ENCODE measurements at places on chromosomes 12 and 14.

DNA sequence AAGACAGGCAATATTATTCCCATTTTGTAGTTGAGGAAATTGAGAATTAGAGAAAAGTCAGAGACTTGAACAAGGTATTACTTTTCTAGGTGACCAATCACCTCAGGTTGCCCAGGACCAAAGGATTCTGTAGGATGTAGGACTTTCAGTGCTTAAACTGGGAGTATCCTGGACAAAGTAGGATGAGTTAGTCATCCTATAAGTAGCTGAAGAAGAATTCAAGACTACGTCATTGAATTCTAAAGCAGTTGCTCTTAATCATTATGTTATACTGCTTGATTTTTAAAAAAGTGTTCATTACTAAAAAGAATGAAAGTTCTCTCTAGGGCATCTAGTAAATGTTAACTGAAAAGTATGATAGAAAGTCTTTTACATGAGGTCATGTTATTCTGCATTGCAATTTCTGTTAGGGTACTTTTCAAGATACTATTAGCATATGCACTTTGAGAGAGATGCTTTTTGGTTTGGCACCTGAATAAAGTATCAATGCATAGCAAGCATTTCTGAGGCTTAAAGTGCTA lies 101.7 kb downstream of the RTN1 start:
- DNase-seq = no peak

- DNase-seq = no peak
These were observed 158.5 kb downstream of the ZFP36L1 start for GRCh38 chr14:68634332-68634731.

- DNase-seq = no peak
These were observed 63.0 kb upstream of the ARHGAP5 start for GRCh38 chr14:32014057-32014456.

- DNase-seq = no peak
These were observed 186.4 kb downstream of the ANO6 start for GRCh38 chr12:45402288-45402687.

DNA sequence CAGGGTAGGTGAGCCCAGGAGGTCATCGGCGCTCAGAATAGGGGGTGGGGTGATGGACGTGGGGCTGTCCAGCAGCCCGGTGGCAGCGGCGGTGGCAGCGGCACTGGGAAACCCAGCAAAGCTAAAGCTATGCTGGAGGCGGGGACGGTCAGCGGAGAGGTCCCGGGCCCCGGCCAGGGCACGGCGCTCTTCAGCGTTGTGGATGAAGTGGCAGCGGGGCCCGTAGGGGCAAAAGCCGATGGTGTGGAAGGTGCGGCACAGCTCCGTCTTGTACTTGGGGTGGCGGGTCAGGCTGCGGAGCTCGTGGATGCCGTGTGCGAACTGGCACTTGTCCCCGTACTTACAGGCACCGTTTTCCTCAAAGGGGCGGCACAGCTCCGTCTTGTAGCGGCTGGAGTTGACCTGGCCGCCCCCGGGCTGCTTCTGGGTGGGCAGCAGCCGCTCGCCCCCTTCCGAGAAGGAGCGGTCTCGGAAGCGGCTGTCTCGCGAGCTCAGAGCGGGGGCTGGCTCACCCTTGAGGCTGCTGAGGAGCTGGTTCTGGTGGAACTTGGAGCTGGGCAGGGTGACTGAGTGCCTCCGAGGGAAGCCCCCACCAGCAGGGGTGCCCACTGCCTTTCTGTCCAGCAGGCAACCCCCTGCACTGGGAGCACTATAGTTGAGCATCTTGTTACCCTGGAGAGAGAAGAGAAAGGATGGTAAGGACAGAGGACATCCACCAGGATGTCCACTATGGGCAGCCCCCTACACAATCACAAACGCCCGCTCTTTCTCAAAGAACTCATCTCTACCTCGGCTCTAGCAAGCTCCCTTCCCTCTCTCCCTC lies 2.8 kb downstream of the ZFP36L1 start:
- DNase-seq = no peak

DNA sequence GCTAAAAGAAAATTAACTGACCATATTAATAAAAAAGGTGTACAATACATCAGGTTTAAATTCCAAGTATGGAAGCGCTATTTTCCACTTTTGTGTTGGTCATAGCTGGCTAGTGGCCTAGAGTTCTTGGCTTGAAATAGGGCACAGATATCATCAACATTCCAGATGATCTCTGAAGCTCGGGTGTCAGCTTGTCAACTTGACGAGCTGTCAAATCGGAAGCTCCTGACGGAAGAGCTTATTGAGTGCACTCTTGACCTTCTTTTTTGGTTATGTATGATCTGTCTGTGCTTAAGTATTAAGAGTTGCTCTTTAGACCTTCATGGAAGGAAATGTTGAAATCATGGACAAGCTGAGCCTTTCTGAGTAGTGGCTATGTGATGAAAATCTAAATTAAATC lies 177.9 kb downstream of the APAF1 start:
- DNase-seq = no peak
